Naive B cell (primary cell): ENCODE measurements at places on chromosomes 6 and 20. TPM values are rescaled to one million over a fixed set of nuclear protein-coding genes. Genes with fewer than 3 reads are reported as not detected.
A peak's percentile ranks its signal among the peaks of the same experiment; 100 is the strongest.

GRCh38 chr6:68738039-68738438 lies 103.0 kb downstream of the ADGRB3 start:
- H3K4me1 ChIP-seq, result no peaks in the 10 kb centered on the region
- no peak overlapping the region for H3K4me3 ChIP-seq
- H3K27me3 ChIP-seq, result no peaks in the 10 kb centered on the region
- H3K36me3 ChIP-seq, result no peaks in the 10 kb centered on the region
- no peak overlapping the region for H3K27ac ChIP-seq
- DNase-seq, result no peak

- H3K27me3 ChIP-seq, result peaks cover 57% of the 10 kb centered on the region
- no peak overlapping the region for H3K27ac ChIP-seq
- peaks cover 5% of the 10 kb centered on the region for H3K36me3 ChIP-seq
- peaks cover 6% of the 10 kb centered on the region for H3K4me1 ChIP-seq
- no peak overlapping the region for H3K4me3 ChIP-seq
- DNase-seq, result no peak
Measured at GRCh38 chr20:22590662-22591061, 6.3 kb upstream of the FOXA2 start.

DNA sequence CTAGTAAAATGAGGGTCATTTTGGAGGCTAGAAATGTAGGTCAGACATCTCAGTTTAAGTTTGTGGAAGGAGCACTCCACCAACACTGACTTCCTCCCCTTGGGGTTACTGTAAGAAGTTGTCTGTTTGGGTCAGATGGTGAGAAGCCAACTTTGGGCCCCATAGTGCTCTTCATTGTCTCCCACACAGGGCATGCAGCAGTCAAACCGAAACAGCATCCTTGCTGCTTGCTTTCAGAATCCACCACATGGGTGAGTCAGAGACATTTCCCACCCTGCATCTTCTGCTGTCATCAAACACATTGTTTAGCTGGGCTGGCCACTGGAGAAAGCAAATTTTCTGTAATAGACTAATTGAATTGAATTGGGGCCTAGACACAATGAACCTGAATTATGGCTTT lies 16.8 kb downstream of the IL17F start:
- H3K27me3 ChIP-seq, result peaks cover 13% of the 10 kb centered on the region
- no peak overlapping the region for H3K4me3 ChIP-seq
- H3K4me1 ChIP-seq, result no peaks in the 10 kb centered on the region

GRCh38 chr20:61104232-61104631 lies 147.8 kb upstream of the CDH4 start:
- peaks cover 4% of the 10 kb centered on the region for H3K4me1 ChIP-seq
- no peak overlapping the region for H3K4me3 ChIP-seq
- DNase-seq, result no peak
- no peaks in the 10 kb centered on the region for H3K36me3 ChIP-seq
- no peaks in the 10 kb centered on the region for H3K27me3 ChIP-seq

DNA sequence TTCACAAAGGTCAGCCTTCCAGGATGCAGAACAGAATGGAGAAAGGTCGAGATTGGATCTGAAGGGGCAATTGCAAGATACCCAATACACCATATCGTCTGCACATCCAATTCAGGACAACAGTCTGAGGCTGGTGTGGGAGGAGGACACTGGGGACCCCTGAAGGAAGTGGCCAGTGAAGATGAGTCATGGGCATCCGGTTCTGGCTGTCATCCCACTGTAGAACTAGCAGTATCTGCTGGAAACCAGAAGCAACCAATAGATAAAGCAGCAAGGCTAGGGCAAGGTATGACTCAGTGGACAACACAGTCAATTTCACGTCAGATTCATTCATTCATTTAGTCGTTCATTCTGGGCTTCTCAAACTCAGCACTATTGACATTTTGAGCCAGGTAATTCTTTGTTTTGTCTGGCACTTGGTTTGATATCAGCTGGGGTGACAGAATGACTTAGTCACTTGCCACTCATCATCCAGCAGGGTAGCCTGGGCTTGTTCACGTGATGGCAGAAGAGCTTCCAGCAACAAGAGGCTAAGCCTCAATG lies 30.3 kb upstream of the SHLD1 start:
- no peak overlapping the region for H3K4me3 ChIP-seq
- H3K4me1 ChIP-seq, result peaks cover 14% of the 10 kb centered on the region
- no peak overlapping the region for H3K27ac ChIP-seq
- no peak for DNase-seq
- peaks cover 23% of the 10 kb centered on the region for H3K27me3 ChIP-seq

DNA sequence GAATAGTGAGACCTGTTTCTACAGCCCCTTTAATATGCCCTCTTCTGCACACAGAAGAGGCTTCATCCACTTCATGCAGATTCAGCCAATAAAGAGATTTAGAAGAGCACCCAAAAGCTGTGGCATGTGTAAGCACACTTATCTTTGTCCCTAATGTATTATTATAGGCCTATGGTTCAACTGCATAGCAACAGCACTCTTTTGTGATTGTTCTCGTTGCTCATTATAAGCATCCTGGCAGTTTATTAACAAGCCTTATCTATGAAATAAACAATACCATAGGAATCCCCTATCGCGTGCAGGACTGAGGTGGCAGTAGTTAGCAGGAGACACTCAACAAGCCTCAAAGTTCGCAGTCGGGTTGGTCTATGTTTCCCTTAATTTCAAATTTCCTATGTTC lies 138.5 kb upstream of the BEND6 start:
- H3K4me1 ChIP-seq, result no peaks in the 10 kb centered on the region
- no peak for DNase-seq
- no peaks in the 10 kb centered on the region for H3K27me3 ChIP-seq
- no peak overlapping the region for H3K27ac ChIP-seq

- no peak overlapping the region for H3K27ac ChIP-seq
- no peak for DNase-seq
- no peaks in the 10 kb centered on the region for H3K36me3 ChIP-seq
- no peak overlapping the region for H3K4me3 ChIP-seq
- peaks cover 11% of the 10 kb centered on the region for H3K27me3 ChIP-seq
- H3K4me1 ChIP-seq, result peaks cover 8% of the 10 kb centered on the region
Measured at GRCh38 chr6:167995731-167996151, 1.7 kb upstream of the KIF25 start.

- H3K27me3 ChIP-seq, result no peaks in the 10 kb centered on the region
- H3K4me3 ChIP-seq, result no peak overlapping the region
- no peak for DNase-seq
- no peak overlapping the region for H3K27ac ChIP-seq
- H3K36me3 ChIP-seq, result no peaks in the 10 kb centered on the region
- H3K4me1 ChIP-seq, result no peaks in the 10 kb centered on the region
Measured at GRCh38 chr6:162849269-162849668, 121.5 kb downstream of the PACRG start.

DNA sequence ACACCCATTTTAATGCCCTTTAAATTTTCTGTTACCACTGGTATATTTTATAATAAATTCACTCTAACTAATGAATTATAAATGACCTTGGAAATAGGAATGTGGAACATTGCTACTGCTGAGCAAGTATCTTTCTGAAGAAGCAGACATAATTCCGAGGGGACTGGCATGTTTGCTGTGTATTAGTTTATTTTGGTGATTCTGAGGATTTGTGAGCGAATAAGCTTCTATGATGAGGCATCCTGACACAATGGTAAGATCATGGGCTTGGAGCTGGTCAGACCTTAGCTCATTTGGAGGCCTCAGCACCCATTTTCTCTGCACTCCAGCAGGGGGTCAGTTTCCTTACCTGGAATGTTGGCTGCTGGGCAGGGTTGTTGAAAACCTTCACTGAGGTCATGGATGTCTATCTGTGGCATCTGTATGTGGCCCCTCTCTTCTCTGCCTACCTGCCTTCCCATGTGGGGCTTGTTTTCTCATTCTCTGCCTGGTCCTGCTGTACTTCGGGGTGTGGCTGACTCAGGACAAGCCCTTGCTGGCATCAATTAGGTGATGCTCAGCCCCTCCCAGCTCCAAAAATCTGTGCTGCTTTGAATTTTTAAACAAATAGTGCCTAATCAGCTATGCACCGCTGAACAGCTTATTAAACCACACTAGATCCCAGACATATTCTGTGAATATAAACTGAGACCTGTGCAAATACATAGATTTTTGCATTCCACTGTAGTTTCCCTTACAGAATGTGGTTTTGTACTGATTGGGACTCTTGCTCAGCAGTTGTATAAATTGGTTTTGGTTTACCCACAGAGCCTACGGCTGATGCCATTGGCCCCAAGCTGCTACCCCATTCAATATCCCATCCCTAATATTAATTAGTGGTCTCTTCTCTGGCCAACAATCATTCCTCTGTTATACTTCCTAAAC lies 10.7 kb downstream of the ARID1B start:
- H3K4me1 ChIP-seq, result peaks cover 92% of the 10 kb centered on the region
- H3K27ac ChIP-seq, result peak overlapping the region; percentile 72
- DNase-seq, result no peak
- H3K4me3 ChIP-seq, result peak overlapping the region; percentile 59
- no peaks in the 10 kb centered on the region for H3K27me3 ChIP-seq

DNA sequence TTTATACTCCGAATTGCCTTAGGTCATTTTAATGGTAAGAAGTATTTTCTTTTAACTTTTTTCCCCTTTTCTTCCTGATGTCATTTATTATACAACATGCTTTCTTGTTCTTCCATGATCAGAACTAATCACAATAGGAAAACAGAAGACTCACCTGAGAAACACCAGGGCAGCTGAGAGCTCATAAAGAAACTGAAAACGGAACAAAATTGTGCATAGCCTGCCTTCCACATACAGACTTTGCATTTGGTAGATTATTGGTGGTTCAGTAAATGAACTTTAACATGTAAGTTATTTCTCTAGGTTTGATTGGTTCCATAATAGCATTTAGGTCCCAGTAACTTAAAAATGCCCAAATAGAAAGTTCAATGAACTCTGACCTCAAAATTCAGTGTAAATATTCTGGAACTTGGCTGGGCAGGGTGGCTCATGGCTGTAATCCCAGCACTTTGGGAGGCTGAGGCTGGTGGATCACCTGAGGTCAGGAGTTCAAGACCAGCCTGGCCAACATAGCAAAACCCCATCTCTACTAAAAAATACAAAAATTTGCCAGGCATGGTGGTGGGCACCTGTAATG lies 161.1 kb upstream of the DTNBP1 start:
- H3K27me3 ChIP-seq, result peaks cover 9% of the 10 kb centered on the region
- H3K4me1 ChIP-seq, result peaks cover 3% of the 10 kb centered on the region
- H3K27ac ChIP-seq, result no peak overlapping the region
- H3K4me3 ChIP-seq, result no peak overlapping the region

- DNase-seq, result no peak
- no peaks in the 10 kb centered on the region for H3K4me1 ChIP-seq
- H3K4me3 ChIP-seq, result no peak overlapping the region
Measured at GRCh38 chr6:170156448-170157375, 134.2 kb downstream of the DLL1 start.

DNA sequence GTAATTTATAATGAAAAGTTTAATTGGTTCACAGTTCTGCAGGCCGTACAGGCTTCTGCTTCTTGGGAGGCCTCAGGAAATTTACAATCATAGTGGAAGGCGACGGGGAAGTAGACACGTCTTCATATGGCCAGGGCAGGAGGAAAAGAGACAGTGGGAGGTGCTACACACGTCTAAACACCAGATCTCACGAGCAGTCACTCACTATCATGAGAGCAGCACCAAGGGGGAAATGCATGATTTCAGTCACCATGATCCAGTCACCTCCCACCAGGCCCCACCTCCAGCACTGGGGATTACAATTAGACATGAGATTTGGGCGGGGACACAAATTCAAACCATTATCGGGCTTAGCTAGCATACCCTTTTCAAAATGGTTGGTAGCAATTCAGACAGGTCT lies 41.2 kb downstream of the EIF2S2 start:
- no peak overlapping the region for H3K27ac ChIP-seq
- no peaks in the 10 kb centered on the region for H3K36me3 ChIP-seq
- no peak overlapping the region for H3K4me3 ChIP-seq
- H3K27me3 ChIP-seq, result no peaks in the 10 kb centered on the region
- peaks cover 24% of the 10 kb centered on the region for H3K4me1 ChIP-seq
- DNase-seq, result no peak

- no peaks in the 10 kb centered on the region for H3K36me3 ChIP-seq
- H3K4me3 ChIP-seq, result no peak overlapping the region
- H3K27me3 ChIP-seq, result peaks cover 62% of the 10 kb centered on the region
- no peak for DNase-seq
Measured at GRCh38 chr6:28408076-28408802, 8.7 kb upstream of the ZSCAN12 start.

- no peak for DNase-seq
- H3K4me3 ChIP-seq, result no peak overlapping the region
- peaks cover 26% of the 10 kb centered on the region for H3K27me3 ChIP-seq
- no peaks in the 10 kb centered on the region for H3K36me3 ChIP-seq
- H3K27ac ChIP-seq, result no peak overlapping the region
Measured at GRCh38 chr6:89237158-89237557, 20.0 kb upstream of the GABRR1 start.

- DNase-seq, result no peak
- H3K36me3 ChIP-seq, result peaks cover 22% of the 10 kb centered on the region
- H3K4me1 ChIP-seq, result peaks cover 59% of the 10 kb centered on the region
Measured at GRCh38 chr6:30325873-30326525, 728 bp upstream of the TRIM39 start.

- no peak for DNase-seq
- H3K27me3 ChIP-seq, result no peaks in the 10 kb centered on the region
- H3K4me1 ChIP-seq, result peaks cover 4% of the 10 kb centered on the region
- H3K4me3 ChIP-seq, result no peak overlapping the region
Measured at GRCh38 chr6:169528755-169529154, 173.1 kb downstream of the WDR27 start.

DNA sequence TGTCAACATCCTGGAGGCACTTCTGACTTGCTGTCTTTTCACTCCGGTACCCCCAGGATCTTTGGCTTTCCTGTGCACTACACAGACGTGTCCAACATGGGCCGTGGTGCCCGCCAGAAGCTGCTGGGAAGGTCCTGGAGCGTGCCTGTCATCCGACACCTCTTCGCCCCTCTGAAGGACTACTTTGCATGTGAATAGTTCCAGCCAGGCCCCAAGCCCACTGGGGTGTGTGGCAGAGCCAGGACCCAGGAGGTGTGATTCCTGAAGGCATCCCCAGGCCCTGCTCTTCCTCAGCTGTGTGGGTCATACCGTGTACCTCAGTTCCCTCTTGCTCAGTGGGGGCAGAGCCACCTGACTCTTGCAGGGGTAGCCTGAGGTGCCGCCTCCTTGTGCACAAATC lies 12.0 kb upstream of the MAPRE1 start:
- no peak for DNase-seq
- no peak overlapping the region for H3K4me3 ChIP-seq
- no peaks in the 10 kb centered on the region for H3K27me3 ChIP-seq
- H3K4me1 ChIP-seq, result no peaks in the 10 kb centered on the region
- H3K36me3 ChIP-seq, result no peaks in the 10 kb centered on the region

The SERINC1 gene
- polyA plus RNA-seq, result 78.5 TPM

The TOP1 gene
- polyA plus RNA-seq, result 14.7 TPM

The GHRH gene
- not detected for polyA plus RNA-seq

The MUCL3 gene
- polyA plus RNA-seq, result not detected

The VIP gene
- not detected for polyA plus RNA-seq

The PHACTR1 gene
- polyA plus RNA-seq, result 61.4 TPM

The EYA2 gene
- not detected for polyA plus RNA-seq

The ZNF165 gene
- polyA plus RNA-seq, result 6.7 TPM

The PRPF6 gene
- 46.4 TPM for polyA plus RNA-seq

The LAMA5 gene
- 5.3 TPM for polyA plus RNA-seq

The FANCE gene
- 5.3 TPM for polyA plus RNA-seq
